GM23248 (cell line): ENCODE measurements at places on chromosomes 12 and 14. TPM values are rescaled to one million over a fixed set of nuclear protein-coding genes. Genes with fewer than 3 reads are reported as not detected.

Gene GUCY2C
- polyA plus RNA-seq: not detected in 2 replicates

- DNase-seq: no peak
- no peaks in the 10 kb centered on the region for H3K36me3 ChIP-seq
- no peak overlapping the region for H3K27ac ChIP-seq
- H3K4me3 ChIP-seq: no peak overlapping the region
- no peaks in the 10 kb centered on the region for H3K4me1 ChIP-seq
- no peaks in the 10 kb centered on the region for H3K27me3 ChIP-seq
Measured at GRCh38 chr14:89652352-89652751, 235.3 kb upstream of the FOXN3 start.

Gene ABHD12B
- polyA plus RNA-seq: 0.31 TPM in 1 of 2 replicates, not detected in the other

Gene HSPA2
- polyA plus RNA-seq: 29.3 and 31.4 TPM in 2 replicates

DNA sequence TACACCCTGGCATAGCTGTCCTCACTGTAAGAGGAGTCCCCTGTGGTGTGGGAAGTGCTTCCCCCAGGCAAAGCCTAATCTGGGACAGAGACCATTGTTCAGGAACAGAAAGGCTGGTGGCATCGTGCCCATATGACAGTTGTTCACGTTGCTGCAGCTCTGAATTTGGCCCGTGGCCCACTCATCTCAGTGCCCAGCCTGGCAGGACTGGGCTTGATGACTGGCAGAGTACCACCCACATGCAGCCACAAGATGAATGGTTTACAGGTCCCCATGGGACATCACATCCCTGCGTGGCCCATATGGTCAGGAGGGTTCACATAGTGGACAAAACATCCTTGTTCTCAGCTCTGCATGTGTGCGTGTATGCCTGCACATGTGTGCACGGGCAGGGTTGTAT, 17.5 kb downstream of the IQSEC3 start:
- H3K36me3 ChIP-seq: no peaks in the 10 kb centered on the region
- H3K4me3 ChIP-seq: no peak overlapping the region
- no peak for DNase-seq
- H3K27me3 ChIP-seq: peaks cover 78% of the 10 kb centered on the region
- no peaks in the 10 kb centered on the region for H3K4me1 ChIP-seq

- no peaks in the 10 kb centered on the region for H3K27me3 ChIP-seq
- no peaks in the 10 kb centered on the region for H3K36me3 ChIP-seq
- peak; percentile 72 for DNase-seq
- peaks cover 32% of the 10 kb centered on the region for H3K4me1 ChIP-seq
- H3K27ac ChIP-seq: peak overlapping the region; percentile 81
- peak overlapping the region; percentile 88 for H3K4me3 ChIP-seq
Measured at GRCh38 chr12:67651132-67651695, 2.7 kb downstream of the DYRK2 start.

DNA sequence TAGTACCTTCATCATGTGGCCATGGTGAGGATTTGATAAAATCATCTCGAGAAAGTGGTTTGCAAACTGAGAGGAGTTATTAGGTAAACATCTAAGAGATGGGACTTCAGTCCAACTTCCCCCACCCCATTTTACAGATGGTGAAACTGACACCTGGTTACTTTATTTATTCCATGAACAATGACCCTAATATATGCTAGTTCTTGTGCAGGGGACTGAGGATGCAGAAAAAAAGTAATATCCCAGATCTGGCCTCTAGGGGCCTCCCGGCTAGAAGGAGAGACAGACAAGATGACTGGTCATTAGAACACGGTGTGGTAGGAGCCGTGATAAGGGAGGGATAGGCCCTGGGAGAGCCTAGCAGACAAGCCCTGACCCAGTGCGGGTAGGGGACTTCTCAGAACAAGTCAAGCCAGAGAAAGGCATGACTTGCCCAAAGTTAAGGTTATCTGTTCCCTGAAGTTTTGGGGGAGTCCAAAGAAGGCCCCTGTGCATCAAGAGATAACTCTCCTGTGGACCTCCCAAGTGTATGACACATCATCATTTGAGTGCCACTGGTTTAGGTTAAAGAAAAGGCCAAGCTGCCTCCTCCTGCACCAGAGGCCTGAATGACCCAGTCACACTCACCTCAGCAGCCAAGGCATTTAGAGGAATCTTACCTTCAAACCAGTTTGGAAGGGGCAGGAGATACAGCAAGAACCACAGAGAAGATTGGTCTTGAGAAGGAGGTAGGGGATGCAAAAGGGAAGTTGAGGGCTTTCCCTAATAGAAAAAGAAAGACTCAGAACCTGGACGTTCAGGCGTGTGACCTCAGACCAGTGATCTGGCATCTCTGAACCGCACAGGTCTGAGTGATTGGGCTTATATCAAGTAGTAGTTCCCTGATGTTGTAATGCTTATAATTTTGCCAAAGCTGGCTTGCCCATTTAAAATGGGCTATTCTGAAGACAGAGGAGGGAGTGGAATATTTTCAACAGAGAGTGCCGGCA, 1.6 kb downstream of the CMKLR1 start:
- H3K27ac ChIP-seq: no peak overlapping the region
- H3K27me3 ChIP-seq: no peaks in the 10 kb centered on the region
- peak; percentile 63 for DNase-seq
- H3K4me3 ChIP-seq: no peak overlapping the region
- H3K4me1 ChIP-seq: peaks cover 30% of the 10 kb centered on the region
- H3K36me3 ChIP-seq: no peaks in the 10 kb centered on the region

- no peak for DNase-seq
- H3K27ac ChIP-seq: peak overlapping the region; percentile 23; the same call in 1 of the 2 replicates
- peaks cover 71% of the 10 kb centered on the region for H3K4me1 ChIP-seq
- no peaks in the 10 kb centered on the region for H3K27me3 ChIP-seq
- H3K36me3 ChIP-seq: no peaks in the 10 kb centered on the region
Measured at GRCh38 chr12:120240495-120240833, 25.1 kb downstream of the PXN start.

DNA sequence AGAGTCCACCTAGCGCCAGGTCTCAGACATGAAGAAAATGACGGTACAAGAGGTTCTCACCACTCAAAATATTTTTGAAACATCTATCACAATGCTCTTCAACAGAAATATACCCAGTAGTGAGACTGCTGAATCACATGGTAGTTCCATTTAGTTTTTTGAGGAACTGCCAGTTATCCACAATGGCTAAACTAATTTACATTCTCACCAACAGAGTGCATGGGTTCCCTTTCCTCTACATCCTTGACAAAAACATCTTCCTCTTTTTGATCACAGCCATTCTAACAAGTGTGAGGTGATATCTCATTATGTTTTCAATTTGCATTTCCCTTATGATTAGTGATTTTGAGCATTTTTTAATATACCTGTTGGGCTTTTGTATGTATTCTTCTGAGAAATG, 5.7 kb upstream of the GPR65 start:
- H3K4me1 ChIP-seq: no peaks in the 10 kb centered on the region
- H3K36me3 ChIP-seq: no peaks in the 10 kb centered on the region
- no peak for DNase-seq
- no peak overlapping the region for H3K27ac ChIP-seq

Gene SLC5A8
- not detected in 2 replicates for polyA plus RNA-seq

Gene DBX2
- not detected in 2 replicates for polyA plus RNA-seq

DNA sequence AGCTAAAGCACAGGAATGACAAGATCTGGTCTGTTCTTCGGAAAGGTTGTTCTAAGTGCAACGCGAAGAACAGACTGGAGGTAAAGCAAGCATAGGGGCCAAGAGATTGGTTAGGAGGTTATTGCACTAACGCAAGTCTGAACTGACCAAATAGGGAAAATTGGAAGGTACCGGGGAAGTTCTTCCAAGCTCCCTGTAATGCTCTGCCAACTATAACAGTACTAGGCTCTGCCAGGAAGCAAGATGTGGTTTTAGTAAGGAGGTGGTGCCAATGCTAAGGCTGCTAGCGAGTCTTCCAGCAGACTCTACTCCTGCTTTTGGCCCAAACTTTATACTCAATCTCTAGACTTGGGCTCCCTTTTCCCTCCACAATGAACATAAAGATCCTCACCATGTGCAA, 138.6 kb downstream of the PAWR start:
- H3K27me3 ChIP-seq: no peaks in the 10 kb centered on the region
- peaks cover 39% of the 10 kb centered on the region for H3K4me1 ChIP-seq
- peaks cover 13% of the 10 kb centered on the region for H3K36me3 ChIP-seq
- peak; percentile 6 for DNase-seq

Gene IL23A
- 0.19 and 0.31 TPM in 2 replicates for polyA plus RNA-seq

Gene CIT
- polyA plus RNA-seq: 3.5 and 4.3 TPM in 2 replicates
